ENCODE measurements at places on chromosomes 11 and 22.

- no peak for DNase-seq
Measured at GRCh38 chr22:32874976-32875375, 73.5 kb downstream of the TIMP3 start.

DNA sequence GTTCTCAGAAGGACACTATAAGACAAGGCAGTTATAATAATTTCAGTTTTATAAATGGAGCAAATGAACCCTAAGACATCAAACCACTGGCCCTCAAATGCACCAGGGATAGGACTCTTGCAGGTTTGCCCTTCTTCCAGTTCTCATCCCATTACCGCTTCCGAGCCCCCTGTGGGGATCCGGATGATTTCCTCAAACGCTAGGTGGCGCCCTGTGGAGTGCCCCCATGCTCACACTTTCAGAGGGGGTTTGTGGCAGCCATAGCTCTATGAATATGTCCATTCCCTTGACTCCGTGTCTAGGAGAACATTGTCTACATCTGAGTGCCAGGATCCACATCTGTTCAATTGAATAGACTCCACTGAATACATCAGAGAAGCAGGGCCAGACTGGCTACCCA, 816.3 kb downstream of the NTM start:
- no peak for DNase-seq

DNA sequence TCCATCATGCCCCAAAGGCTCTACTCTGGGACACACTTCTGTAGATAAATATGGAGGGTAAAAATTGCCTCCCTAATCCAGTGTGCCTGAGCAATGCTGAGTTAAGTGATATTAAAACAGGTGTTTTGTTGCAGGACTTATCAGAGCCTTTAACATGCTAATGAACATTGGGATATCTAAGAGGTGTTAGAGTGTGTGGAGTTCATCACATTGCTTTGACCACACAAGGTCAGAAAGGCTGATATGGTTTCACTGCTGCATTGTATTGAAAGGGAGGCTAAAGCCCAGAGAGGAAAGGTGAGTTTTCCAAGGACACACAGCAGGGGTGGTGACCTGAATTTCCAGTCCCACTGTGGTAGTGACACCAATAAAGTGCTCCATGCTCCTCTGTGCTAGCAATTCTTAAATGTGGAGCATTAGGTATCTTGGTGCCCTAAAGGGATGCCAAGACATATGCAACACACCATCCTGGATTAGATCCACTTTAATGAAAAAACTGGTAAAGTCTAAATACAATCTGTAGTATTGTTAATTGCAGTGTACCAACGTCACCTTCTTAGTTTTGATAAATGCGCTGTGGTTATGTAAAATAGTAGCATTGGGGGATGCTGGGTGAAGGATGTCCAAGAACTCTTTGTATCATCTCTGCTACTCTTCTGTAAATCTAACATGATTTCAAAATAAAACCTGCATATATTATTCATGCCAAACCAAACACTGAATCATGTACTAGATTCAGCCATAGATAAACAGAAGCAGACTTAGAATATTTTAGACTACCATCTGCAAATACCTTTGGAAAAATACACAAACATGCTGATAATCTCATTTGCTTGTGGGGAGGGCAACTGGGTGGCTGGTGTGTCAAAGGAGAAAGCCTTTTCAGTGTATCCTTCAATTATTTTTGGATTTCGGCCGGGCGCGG, 45.8 kb downstream of the MIAT start:
- no peak for DNase-seq

DNA sequence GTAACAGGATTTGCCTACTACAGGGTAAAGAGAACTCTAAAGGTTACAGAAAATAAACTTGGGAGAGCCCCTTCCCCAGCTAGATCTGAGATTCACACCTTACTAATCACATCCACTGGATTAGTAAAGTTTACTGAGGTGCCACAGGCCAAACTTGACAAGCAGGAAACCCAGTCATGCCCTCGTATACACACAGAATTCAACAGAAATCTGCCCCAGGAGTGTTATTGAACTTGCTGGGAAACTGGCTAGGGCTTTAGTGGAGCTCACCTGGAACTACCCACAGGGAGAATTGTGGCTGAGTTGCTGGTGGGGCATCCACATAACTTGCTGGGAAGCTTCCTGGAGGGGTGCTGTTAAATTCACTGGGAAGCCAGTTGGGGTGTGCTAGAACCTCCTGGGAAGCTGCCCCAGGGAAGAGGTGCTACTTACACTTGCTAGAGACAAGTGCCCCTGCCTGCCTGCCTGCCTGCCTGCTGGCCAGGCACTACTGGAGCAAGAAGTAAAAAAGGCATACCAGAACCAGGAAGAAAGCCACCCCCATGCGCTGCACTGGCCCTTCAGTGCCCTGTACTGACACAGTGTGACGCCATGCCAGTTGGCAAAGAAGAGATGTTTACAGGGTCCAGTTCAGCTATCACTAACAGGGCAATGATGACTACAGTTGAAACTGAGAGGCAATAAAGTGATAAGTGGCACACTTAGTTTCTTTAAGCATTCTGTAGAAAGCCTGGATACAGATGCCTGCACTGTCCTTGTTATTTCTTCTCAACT, 106.5 kb downstream of the ALX4 start:
- DNase-seq = no peak

- peak; percentile 79 for DNase-seq
Measured at GRCh38 chr11:67301951-67302516, 1.3 kb upstream of the SSH3 start.

- DNase-seq = no peak
Measured at GRCh38 chr22:24240381-24240780, 4.5 kb downstream of the GGT5 start.

- DNase-seq = no peak
Measured at GRCh38 chr11:98110030-98110429, 910.7 kb upstream of the CNTN5 start.

DNA sequence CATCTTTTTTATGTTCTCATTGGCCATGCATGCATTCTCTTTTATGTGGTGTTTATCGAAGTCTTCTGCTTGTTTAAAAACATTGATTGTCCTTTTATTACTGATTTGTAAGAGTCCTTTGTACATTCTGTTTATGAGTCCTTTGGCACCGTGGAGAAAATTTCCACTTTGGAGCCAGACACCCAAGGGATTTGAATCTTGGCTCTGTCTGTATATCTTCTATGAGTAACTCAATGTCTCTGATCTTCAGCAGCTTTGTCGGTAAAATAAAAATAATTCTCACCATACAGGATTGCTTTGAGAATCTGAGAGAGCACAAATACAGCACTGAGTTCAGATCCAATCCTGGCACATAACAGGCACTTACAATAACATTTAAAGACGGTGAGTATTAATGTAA, 12.8 kb upstream of the SORL1 start:
- no peak for DNase-seq

DNA sequence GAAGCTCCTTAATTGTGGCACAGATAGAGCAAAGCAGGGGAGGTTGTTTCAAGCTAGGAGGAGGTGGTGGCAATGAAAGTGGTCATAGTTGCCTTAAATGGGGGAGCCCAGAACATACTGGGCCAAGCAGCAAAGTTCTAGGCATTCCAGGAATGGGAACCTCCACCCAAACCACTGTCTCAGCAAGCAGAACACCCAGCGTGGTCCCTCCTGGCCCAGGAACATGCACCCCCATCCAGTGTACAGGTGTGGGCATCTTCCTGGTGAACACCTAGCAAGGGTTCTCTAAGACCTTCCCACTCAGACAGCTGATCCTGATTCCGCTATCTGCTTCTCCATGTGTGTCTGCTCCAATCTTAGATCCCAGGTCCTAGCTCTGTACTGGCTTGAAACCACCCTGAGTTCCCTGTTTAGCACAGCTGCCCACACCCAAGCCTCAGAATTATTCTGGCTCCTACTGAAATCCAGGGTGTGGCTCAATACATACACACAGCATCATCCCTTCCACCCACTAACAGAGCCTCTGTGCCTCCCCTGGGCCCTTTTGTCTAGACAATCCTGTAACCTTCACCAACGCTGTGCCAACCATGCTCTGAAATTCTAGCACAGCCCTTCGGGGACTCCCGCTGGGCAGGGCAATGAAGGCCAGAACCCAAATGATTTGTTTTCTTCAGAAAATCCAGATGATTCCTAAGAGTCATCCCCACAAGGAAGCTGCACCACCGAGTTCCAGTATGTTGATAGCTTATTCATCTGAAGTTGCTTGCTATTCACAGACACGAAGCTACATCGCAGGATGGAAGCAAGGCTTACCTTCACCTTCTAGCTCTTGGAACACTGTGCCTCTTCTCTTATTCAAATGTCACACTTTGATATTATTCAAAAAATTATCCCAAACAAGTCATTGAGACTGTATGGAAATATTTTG, 76.6 kb downstream of the ABTB2 start:
- DNase-seq = no peak

DNA sequence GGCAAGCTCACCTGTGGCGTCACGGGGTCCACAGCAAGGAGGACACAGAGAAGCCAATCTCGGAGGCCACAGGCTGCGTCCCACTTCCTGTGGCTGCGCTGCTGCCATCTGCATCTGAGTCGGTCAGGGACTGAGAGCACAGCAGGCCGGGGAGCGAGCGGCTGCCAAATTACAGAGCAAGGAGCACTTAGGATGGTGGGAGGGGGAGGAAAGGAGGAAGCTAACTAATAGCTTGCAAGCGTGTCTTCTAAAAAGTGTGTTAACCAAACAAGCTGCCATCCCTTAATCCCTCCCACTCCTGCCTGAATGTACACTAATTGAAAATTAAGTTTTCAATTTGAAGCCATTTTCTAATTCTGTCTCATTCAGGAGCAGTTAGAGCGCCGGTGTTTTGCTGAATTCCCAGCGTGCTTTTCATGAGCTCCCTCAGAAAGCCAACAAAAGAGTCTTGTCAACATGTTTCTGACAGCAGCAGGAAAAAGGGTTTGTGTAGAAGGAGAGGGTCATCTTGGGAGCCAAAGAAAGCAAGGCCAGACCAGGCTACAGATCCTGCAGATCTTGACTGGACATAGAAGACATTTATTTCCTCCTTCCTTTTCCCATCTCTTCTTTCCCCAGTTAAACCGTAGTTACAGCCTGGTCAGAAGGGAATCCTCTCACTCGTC, 42.4 kb upstream of the API5 start:
- no peak for DNase-seq

DNA sequence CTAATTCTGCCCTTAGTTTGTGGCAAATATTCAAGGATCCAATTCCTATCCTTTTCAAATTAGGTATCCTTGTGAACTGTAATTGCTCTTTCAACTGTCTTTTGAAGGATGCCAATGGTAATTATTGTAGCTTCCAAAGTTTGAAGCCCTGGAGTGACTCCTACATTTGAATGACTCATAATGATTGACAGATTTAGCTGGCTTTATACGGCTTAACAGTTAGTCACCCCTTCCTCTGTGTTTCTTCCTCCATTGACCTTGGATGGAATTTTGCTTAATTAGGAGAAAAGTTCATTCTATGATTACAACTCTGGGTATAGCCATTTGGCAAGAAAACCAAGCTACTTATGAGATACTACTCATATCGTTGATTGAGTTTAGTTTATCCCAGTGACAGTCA, 639.3 kb upstream of the KIRREL3 start:
- DNase-seq = no peak

DNA sequence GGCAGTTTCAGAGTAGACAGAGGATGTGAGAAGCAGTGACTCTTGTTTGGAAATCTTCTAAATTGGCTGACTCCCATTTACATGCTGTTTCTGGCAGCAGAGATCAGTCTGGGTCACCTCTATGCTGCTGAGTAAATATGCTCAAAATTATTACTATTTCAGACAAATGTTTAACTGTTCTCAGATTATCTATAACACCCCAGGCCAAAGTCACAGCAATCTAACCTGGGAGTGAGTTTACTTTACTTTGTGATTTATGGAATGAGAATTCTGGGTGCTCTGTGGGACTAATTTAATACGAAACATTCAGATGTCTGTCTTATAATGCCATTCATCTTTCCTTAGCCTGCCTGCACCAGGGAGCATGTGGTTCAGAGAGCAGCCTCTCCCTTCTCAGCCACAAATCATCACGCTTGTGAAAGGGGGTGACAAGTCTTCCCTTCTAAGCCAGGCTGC, 282.5 kb upstream of the MPPED2 start:
- no peak for DNase-seq

GRCh38 chr11:41781441-41781840, 322.0 kb upstream of the LRRC4C start:
- no peak for DNase-seq

GRCh38 chr22:44247923-44248892, 64.5 kb downstream of the SHISAL1 start:
- no peak for DNase-seq

DNA sequence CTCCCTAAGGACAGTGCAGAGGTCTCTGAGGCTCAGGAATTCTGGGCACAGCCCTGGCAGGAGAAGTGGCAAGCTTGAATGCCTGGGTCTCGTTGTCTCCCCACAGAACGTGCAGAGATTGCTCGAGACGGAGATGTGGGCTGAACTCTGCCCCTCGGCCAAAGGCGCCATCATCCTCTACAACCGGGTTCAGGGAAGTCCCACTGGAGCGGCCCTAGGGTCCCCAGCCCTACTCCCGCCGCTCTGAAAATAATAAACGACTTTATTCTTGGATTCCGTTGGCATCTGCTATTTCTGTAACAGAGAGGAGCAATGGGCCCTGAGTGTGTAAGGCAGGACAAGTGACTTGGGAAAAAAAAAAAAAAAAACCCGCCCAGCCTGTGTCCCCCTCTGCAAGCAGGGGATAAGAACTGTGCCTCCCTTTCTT, 591 bp upstream of the DNAJC4 start:
- no peak for DNase-seq

- no peak for DNase-seq
Measured at GRCh38 chr11:114482114-114482513, 42.8 kb downstream of the REXO2 start.

DNA sequence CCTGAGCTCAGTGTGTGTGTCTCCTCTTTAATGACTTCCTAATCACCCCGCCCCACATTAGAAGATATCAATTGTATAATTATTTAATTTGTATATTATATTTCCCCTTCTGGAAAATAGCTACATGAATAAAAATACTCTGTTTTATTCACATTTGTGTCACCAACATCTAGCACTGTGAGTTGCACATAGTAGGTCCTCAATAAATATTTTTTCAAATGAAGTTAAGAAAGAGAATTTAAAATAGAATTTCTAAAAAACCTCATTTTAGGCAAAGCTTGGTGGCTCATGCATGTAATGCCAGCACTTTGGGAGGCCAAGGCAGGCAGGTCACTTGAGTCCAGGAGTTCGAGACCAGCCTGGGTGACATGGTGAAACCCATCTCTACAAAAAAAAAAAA, 59.7 kb downstream of the FAM83F start:
- DNase-seq = no peak

DNA sequence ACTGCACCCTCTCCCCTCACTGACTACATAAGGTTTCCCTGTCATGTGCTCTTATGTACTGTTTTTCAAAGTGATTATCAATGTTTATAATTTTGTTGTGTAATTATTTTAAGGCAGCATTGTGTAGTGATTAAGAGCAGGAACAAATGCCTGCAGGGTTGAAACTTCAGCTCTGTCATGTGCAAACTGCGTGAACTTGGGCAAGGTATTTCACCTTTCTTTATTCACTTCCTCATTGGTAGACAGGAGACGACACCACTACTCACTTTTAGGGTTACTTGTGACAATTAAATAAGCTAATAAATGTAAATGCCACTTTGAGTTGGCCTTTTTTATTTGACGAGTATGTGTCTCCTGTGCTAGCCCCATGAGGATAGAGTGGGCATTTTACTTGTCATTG, 86.5 kb upstream of the E2F8 start:
- no peak for DNase-seq

GRCh38 chr22:44944883-44945601, 64.8 kb downstream of the PHF21B start:
- DNase-seq = no peak

All from islet precursor cell (in vitro differentiated cells).